Right ventricle myocardium inferior (tissue), 1 donor: ENCODE measurements at places on chromosomes 11 and 22.

DNA sequence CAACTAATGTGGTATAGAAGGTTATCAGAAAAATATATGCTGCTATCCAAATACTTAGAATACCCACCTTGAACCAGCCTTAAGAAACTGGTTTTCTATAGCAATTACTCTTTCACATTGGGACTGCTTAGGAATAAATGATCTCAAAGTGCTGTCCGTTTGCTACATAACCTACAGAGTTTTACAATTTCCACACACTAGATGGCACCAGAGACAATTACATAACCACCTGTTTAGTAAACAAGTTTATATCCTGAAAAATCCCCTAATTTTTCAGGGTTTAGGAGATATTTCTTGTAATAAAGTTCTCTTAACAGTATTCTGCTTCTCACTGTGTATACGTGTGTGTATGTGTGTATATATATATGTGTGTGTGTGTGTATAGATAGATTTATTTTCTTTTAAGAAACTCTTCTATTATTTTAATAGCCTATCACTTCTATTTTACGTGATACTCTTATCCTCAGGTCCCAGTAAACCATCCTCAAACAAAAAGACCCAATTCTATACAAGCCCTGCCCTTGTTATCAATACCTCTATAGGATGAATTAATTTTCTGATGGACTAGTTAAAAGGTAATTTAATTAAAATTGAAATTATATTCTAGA is 6.7 kb upstream of the OR5I1 start:
- no peak for DNase-seq

DNA sequence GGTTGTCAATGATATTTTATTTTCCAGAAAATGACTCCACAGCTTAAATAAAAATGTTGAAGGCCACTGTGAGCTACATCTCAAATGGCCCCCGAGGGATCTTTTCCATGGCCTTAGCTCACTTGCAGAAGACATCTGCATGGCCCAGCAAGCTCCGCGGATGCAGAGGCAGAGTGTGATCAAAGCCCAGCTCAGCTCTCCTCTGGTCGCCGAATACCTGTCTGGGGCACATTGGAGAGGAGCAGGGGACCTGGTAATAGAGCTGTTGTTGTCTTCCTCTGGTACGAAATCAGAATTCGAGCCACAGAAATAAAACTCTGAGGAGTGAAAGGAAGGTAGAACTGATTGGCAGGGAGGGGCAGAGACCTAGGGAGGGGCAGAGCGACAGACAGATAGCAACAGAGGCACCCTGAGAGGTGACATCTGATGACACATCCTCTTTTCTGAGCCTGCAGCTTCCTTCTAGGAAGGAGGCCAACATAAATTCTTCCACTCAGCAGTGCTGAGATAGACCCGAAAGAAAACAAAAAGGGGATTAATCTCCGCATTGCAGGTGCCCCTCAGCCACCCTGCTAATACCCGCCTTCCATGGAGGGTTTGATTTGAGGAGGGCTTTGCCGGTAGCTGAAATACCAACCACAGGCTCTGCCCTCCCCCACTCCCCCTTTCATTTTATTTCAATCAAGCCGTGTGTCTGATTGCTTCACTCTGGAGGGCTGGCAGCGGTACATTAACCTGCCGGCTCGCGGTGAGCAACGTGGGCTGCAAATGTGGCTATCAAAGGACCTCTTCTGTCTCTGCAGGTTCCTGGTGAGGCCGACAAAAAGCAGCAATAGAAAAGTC is 759.4 kb downstream of the OPCML start:
- DNase-seq = no peak

DNA sequence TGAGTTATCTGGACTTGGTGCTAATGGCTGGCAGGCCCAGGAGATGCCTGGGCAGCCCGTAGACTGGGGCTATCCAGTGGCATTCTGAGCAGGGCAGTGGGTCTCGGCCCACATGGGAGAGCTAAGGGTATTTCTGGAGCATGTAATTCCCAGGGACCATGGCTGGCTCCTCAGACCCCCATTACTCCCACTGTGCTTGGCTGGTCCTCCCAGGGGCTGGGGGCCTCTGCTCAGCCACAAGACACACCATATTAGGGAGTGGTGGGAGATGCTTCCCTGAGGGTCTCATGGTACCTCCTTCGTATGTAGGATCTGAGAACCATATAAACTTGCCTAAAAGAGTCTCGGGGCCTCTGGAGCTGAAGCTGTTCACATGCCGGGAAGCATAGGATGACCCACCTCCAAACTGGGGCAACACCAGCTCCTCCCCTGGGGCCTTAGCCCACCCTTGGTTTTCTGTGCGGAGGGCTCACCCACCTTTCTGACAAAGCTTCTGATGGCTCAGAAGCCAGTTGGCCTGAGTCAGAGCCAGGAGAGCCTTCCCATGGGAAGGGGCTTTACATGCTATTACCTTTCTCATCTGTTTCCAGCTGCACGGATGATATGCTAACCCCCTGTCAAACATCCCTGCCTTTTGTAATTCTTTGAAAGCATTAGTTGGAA is 9.5 kb upstream of the FTH1 start:
- DNase-seq = peak; percentile 42

GRCh38 chr22:49570032-49570848 is 257.4 kb downstream of the BRD1 start:
- no peak for DNase-seq

DNA sequence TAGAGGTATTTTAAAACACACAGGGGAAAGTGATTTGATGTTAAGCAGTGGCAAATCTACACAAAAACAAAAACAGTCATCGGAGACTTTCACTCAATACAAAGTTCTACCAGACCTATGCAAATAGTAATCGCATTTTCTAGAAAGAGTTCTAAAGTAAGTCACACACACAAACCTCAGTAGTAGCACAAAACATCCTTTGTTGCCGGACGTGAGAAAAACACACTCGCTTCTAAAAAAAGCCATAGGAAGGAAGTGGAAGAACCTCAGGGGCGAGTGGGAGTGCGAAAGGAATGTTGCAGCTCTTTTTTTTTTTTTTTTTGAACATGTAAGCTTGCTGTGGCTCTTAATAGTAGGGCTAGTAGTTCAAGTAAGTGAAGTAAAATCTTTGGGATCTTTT is 88.9 kb downstream of the MAML2 start:
- DNase-seq = no peak

- DNase-seq = no peak
Measured at GRCh38 chr22:45752036-45752435, 80.4 kb downstream of the ATXN10 start.

DNA sequence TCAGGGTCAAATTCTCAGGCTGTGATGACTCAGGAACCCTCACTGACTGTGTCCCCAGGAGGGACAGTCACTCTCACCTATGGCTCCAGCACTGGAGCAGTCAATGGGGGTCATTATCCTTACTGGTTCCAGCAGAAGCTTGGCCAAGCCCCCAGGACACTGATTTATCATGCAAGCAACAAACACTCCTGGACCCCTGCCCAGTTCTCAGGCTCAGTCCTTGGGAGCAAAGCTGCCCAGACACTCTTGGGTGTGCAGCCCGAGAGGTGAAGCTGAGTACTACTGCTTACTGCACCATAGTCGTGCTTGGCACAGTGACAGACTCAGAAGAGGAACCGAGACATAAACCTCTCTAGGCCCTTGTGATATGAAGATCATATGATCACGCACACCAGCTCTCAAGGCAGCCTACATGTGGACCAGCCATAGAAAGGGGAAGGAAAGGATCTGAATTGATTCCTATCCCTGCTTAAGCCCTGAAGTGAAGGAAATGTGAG is 58.2 kb downstream of the ZNF280B start:
- no peak for DNase-seq

GRCh38 chr11:30358536-30358935 is 35.6 kb downstream of the ARL14EP start:
- DNase-seq = no peak

- DNase-seq = no peak
Measured at GRCh38 chr22:39654131-39654926, 83.8 kb downstream of the CACNA1I start.

DNA sequence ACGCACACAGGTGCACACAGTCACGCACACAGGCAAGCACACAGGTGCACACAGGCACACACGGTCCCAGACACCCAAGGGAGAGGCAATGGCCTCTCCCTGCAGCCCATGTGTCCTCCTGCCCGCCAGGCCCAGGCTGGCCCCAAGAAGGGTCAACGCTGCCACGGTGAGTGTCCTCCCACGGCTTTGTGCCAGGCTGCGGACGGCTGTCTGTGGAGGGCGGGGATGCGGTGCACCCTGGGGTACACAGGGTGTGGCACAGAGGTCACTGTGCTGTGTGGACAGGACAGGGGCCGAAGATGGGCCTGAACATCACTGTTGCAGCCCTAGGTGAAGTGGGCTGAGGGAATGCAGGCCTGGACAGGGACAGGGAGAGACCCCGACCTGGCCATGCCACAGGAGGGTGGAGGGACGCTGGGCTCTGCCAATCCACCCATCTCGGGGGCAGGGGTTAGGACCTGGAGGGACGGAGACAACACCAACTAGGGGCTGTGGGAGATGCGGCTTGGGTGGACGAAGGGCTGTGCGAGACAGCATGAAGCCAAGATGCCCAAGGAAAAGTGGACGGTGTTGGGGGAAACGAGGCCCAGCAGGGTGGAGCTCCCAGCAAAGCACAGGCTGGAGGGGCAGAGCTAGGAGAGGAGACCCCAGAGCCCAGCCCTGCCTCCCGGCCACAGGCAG is 523.8 kb downstream of the BRD1 start:
- DNase-seq = peak; percentile 42
